Fibroblast of the conjunctiva (primary cell): ENCODE measurements at places on chromosomes 16 and 17.
A peak's percentile ranks its signal among the peaks of the same experiment; 100 is the strongest.

DNA sequence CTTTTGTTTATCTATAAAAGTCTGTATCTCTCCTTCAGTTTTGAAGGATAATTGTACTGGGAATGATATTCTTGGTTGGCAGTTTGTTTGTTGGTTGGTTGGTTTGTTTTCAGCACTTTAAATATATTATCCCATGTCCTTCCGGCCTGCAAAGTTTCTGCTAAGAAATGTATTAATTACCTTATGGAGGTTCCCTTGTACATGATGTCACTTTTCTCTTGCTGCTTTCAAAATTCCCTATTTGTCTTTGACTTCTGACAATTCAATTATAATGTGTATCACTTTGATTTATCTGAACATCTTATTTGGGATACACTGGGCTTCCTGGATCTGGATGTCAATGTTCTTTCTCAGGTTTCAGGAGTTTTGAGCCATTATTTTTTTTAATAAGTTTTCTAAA lies 4.1 kb upstream of the KRT34 start:
- no peak for DNase-seq

- no peak for DNase-seq
These were observed 79.9 kb downstream of the NCOR1 start for GRCh38 chr17:16135461-16135860.

DNA sequence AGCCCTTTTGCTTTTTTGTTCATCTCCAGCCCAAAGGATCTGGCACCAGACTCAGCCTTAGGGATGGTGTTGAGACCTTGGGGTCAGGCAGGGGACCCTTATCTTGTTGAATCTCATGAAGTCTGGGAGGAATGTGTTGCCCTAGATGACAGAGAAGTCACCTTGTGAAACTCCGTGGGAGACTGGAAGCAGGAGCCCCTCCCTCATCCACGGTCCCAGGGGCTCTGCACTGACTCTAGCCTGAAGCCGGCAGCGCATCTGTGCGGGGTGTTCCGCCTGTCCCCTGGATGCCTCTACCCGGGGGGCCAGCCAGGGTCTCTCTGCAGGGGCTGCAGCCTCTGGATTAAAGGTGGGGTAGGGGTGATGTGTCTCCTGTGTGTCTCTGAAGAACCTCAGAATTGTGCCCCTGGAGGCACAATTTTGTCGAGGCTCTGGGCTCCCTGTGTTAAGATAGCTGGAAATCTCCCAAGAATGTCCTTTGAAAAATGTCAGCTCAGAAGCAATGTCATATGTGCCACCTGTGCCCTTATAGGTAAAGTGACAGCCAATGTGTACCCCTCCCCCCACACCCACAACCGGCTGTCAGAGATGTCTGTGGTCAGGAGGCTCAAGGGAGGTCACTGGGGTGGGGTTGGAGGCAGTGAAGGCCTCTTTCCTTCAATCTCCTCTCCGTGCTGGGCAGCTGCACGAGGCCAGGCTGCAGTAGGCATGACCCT lies 32.1 kb upstream of the CDC42EP4 start:
- no peak for DNase-seq

GRCh38 chr17:77628035-77628434 lies 330.5 kb upstream of the TNRC6C start:
- DNase-seq: no peak

DNA sequence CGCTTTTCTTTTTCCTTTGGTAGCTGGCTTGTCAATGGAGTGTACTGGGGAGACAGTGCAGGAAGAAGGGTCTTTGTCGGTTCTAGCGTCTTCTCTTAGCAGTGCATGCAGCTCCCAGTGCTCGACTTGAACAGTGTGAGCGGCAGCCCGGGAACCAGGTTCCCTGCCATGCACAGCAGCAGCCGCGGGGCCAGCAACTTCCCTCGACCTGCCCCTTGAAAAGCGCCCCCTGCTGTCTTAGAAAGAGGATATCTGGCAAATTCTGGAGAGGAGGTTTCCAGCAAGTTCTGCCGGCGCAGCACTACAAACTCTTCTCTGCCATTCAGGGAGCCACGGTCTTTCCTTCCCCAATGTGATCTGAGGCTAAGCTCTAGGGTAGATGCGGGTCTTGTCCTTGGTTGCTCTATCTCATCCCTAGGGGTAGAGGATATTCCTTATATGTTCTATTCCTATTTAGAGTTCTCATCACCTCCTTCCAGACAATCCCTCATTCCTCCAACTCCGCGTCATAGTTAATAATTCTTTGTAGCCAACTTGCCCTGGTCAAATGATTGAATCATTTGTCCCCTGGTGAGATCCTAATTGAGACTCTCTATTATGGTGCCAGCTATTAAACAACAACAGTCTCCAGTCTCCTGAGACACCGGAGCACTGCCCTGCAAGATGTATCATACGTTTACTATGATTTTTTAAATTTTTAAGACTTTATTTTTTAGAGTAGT lies 451.3 kb downstream of the PMP22 start:
- no peak for DNase-seq

DNA sequence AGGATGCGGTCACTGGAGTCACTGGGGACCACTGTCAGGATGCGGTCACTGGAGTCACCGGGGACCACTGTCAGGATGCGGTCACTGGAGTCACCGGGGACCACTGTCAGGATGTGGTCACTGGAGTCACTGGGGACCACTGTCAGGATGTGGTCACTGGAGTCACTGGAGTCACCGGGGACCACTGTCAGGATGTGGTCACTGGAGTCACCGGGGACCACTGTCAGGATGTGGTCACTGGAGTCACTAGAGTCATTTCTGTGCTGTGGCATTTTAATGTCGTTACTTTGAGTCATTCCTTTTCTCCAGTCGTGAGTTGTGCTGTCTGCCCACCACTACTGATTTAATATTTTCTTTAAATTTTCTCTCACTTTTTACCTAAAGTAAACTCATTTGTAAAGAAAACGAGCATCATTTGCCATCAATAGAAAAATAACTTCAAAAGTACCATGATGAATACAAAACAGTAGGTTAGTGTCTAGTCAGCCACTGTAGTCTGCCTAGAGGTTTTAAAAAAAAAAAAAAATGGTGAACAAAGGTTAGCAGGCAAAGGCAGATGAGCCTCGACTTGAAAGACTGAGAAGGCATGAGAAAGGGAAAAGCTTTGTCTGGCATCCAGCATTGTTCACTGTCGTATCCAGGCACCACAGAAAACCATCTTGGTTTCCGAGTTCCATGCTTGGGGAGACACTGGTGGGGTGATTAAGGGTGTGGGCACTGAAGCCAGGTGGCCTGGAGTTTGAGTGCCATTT lies 346.6 kb downstream of the SNX29 start:
- no peak for DNase-seq

GRCh38 chr17:69346766-69347165 lies 19.8 kb upstream of the ABCA5 start:
- DNase-seq: no peak

GRCh38 chr16:3731126-3731935 lies 14.0 kb upstream of the TRAP1 start:
- DNase-seq: no peak

- peak; percentile 24 for DNase-seq
These were observed 282.5 kb upstream of the FOXF1 start for GRCh38 chr16:86227801-86228200.

- no peak for DNase-seq
These were observed 921.9 kb upstream of the EEF2KMT start for GRCh38 chr16:6019490-6019991.

- no peak for DNase-seq
These were observed 34.7 kb downstream of the MSI2 start for GRCh38 chr17:57290981-57291380.

DNA sequence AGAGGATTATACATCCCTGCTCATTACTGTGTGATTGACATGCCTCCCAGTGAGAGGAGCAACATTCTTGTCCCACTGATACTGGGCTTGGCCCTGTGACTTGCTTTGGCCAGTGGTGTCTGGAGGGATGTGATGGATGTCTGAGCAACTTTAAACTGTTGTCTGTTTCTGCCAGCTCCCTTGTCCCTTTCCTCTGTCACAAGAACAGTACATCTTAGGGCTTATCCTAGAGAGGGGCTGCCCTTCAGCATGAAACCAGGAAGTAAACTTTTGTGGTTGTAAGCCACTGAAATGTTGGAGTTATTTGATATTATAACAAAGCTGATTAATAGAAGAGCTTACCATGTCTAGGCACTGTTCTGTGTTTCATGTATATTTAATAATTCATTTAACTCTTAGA lies 82.9 kb upstream of the GPRC5B start:
- DNase-seq: no peak

DNA sequence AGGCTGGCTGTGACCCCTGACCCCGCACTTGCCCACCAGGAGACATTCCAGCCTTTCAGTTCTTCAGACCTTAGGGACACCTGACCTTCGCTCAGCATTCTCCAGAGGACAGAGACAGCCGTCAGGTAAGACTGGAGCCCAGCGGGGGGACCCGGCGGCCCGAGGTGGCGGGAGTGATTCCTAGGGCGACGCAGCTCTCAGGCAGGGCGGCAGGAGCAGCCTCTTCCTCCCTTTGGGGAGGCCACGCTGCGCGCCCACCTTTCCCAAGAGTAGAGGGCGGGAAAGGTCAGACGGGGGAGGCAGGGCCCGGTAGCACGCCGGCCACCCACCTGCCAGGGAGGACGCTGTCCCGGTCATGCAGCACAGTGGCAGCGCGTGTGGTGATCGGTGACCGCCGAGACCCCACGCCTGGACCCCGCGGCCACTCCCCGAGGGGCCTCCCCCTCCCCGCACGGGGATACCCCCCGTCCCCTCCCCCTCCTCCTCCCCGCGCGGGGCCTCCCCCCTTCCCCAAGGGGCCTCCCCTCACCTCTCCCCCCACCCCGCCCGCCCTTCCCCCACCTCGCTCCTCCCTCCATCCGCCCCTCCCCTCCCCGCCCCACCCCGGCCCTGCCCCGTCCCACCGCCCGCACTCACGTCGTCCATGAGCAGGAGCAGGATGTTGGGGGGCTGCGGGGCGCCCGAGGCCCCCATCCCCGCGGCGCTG lies 472 bp downstream of the GALNS start:
- no peak for DNase-seq

- DNase-seq: no peak
These were observed 111.1 kb downstream of the AIPL1 start for GRCh38 chr17:6323626-6324356.

- DNase-seq: no peak
These were observed 389.6 kb downstream of the WWOX start for GRCh38 chr16:78489072-78489471.

DNA sequence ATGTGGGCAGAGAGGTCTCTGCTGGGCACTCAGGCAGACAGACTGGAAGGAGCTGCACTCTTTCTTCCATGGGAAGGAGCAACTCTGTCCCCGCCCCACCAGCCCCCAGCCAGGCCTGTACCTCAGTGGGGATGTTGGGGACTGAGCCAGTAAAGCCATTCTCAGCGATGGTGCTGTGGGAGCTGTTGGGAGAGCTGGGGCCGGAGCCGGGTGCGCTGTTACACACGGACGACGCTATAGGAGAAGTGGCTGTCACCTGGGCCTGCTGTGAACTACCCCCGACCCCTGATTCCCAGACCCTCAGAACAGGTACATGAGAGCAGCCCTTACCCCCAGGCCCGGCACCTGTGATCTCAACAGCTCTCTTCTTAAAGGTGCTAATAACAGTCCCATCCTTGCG lies 21.5 kb downstream of the G6PC3 start:
- no peak for DNase-seq

DNA sequence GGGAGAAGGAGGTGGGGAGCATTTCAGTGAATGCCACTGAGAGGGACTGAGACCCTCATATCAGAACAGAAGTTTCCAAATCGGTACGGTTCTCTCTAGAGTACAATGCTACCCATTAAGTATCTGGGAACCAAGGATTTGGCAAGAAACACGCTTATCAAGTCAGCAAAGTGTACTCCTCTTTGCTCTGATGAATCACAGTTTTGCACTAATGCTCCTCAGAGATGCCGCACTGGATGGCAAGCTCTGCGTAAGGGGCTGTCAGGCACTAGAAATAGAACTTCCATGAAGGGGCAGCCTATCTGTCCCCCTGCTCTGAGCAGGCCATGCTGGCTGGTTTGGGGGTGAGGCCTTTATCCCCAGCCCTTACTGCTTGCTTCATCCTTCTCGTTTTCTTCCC lies 4.8 kb upstream of the ABCC12 start:
- no peak for DNase-seq

GRCh38 chr17:43367737-43368242 lies 31.0 kb upstream of the ARL4D start:
- peak; percentile 84 for DNase-seq

DNA sequence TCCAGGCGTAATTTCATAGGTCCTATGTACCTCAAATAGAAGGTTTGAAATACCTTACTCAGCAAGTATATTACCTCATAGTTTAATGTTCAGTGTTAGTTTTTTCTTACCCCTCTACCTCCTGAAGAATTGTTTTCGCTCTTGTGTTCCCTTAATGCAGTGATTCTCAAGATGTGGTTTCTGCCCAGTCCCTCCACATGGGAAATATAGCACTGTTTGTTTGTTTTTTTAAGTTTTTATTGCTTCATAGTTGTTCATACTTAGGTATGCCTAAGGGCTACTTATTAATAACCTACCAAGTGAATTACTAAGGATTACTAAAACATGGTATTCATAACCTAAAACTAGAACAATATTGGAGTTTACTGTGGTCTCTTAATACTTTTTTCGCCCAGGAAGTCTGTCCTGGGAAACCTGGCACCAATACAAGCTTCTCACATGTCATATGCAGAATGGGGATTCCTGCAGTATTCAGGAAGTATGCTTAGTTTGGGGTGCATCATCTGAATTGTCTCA lies 5.0 kb downstream of the RSPRY1 start:
- DNase-seq: peak; percentile 22

DNA sequence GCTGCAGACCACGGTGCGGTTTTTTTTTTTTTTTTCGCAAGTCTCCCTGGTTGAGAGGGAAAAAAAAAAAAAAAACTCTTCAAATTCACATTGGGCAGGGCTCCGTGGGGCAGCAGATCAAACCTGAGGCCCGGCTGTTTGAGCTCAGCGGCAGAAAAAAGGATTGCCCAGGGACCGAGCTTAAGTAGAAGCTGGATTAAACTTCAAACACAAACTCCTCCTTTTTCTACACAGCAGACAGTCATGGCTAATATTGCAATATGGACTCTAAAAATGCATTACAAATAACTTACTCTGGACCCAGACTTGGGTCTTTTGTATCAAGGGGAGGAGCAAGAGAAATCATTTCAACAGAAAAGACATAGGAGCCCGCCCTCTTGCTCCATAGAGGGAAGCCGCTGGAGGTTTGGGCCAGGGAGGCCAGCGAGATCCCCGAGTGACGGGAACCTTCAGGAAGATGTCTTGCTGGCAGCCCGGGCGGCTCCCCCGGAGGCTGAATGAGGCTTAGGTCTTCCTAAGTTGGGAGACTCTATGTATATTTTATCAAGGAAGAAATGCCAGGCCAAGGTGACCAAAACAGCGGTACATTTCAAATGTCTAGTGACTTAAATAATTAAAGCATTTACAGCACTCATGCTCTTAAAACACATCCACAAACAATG lies 167.7 kb downstream of the ZNF423 start:
- DNase-seq: no peak

- DNase-seq: peak; percentile 92
These were observed 10.3 kb upstream of the TVP23A start for GRCh38 chr16:10828851-10829366.
